ENCODE measurements at places on chromosomes 13 and 19.
A peak's percentile ranks its signal among the peaks of the same experiment; 100 is the strongest.

- DNase-seq: no peak
Measured at GRCh38 chr13:72342364-72342763, 385.1 kb downstream of the MZT1 start.

GRCh38 chr13:74555651-74556420, 421.6 kb upstream of the KLF12 start:
- no peak for DNase-seq

DNA sequence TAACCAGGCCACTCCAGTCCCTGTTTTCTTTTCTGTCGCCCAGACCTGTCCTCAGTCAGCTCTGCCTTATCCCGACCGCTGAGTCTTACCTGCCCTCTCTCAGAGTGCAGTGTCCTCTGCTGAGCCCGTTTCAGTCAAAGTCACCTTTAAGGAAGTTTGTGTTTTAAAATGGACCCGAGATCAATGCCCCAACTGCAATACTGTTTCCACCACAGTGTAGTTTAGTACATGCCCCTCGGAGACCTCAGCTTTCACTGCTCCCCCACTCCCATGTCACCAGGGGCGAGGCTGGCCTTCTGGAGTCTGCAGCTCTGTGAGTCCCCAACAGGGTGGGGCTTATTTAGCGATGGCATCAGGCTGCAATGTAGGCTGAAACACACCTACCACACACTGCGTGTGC, 248.4 kb upstream of the TSHZ3 start:
- DNase-seq: no peak

GRCh38 chr19:50311723-50312635, 17.2 kb downstream of the KCNC3 start:
- no peak for DNase-seq

DNA sequence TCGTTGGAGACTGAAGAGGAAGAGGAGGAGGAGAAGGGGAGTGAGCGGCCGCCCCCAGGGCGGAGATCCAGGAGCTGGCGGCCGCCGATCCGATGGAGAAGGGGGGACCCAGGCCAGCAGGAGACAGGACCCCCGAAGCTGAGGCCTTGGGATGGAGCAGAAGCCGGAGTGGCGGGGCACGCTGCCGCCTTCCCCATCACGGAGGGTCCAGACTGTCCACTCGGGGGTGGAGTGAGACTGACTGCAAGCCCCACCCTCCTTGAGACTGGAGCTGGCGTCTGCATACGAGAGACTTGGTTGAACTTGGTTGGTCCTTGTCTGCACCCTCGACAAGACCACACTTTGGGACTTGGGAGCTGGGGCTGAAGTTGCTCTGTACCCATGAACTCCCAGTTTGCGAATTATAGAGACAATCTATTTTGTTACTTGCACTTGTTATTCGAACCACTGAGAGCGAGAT, 1.8 kb downstream of the GADD45B start:
- no peak for DNase-seq

GRCh38 chr13:61156753-61157152, 258.9 kb downstream of the PCDH20 start:
- no peak for DNase-seq

DNA sequence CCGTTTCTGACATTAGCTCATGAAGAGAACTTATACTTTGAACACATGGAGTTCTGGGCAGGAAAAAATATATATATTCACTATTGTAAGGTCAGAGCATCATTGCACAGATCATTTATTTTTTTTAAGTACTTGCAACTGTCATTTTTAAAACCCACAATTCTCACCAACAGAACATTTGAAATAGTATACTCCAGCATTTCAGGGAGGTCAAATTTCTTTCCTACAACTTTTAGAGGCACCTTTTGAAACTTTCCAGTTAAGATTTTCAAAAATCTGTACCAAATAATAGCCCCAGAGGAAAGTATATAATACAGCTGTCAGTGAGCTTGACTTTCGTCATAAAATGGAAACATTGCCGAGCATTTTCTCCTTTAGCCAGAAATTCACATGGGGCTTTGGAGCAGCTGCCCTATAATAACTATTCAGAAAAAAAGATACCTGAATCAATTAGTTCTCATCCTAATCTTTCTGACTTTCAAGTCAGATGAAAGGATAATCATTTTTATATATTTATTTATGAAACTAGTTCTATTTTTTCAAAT, 10.9 kb downstream of the KCTD12 start:
- no peak for DNase-seq

GRCh38 chr13:52195401-52195837, 36.0 kb upstream of the NEK3 start:
- DNase-seq: peak; percentile 39

GRCh38 chr13:90709319-90709718, 638.2 kb upstream of the MIR17HG start:
- DNase-seq: no peak

- no peak for DNase-seq
Measured at GRCh38 chr13:85853901-85854663, 54.9 kb upstream of the SLITRK6 start.

Data from right renal cortex interstitium (tissue), 3 donors.